ENCODE measurements at places on chromosomes 12 and 14.

GRCh38 chr14:104553166-104554087 is 26.1 kb upstream of the C14orf180 start:
- DNase-seq: no peak

DNA sequence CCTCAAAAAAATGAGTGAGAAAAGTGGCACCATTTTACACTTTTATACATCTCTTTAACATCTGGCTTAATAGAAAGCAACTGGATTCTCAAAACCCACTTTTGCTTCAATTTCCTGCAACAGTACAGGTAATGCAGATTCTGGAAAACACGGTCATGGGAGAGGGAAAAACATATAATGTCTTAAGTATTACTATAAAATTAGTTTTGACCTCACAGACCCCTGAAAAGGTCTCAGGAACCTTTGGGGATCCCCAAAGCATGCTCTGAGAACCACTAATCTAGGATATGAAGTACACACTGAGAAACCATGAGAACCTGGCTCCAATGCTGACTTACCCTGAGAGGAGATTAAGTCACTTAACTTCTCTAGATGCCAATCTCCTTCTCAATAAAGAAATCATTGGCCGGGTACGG is 64.7 kb downstream of the PPP2R5E start:
- DNase-seq: no peak

GRCh38 chr14:58794993-58795762 is 157.4 kb downstream of the DACT1 start:
- no peak for DNase-seq

DNA sequence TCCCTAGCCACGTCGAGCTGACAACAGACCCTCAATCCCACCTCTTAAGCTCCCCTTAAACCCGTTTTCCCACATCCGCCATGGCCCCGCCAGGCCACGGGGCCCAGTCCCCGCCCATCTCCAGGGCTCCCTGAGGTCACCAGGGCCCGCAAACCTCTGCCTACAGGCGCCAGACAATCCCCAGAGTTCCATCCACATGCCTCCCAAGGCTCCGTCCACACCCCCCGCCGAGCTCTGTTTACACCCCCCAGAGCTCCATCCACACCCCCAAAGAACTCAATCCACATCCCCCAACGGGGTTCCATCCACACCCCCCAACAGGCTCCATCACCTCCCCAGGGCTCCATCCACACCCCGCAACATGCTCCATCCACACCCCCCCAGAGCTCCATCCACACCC is 9.2 kb downstream of the JAG2 start:
- DNase-seq: no peak

DNA sequence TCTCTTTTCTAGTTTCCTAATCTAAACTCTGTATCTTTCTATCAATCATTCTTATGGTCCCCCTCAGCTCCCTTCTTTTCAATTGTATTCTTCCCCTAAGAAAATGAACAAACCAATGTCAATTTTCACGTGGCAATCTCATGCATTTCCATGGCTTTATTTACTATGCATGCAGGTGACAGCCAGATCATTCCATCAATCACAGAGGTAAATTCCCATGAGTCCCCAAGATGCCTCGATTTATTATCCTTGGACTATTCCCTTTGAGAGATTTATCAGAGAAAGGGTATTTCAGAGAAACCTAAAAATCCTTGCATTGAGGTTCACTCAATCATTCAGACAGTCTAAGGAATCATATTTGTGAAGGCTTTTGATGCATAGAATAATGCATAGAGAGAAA is 301.2 kb downstream of the DIO2 start:
- DNase-seq: no peak

DNA sequence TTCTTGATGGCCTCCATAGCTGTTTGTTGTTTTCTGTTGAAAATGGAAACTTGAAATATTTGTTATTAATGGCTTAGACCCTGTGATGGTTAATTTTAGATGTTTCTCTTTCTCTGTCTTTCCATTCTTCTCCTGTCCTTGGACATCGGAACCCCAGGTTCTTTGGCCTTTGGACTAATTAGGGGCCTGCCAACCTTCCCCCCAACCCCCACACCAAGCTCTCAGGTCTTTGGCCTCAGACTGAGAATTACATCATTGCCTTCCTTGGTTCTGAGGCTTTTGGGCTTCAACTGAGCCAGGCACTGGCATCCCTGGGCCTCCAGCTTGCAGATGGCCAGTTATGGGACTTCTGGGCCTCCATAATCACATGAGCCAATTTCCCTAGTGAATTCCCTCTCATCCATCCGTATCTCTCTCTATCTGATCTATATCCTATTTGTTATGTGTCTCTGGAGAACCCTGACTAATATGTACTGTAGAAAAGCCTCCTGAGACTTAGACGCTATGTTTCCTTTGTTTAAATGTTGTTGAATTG is 71.6 kb downstream of the FGD4 start:
- DNase-seq: no peak

DNA sequence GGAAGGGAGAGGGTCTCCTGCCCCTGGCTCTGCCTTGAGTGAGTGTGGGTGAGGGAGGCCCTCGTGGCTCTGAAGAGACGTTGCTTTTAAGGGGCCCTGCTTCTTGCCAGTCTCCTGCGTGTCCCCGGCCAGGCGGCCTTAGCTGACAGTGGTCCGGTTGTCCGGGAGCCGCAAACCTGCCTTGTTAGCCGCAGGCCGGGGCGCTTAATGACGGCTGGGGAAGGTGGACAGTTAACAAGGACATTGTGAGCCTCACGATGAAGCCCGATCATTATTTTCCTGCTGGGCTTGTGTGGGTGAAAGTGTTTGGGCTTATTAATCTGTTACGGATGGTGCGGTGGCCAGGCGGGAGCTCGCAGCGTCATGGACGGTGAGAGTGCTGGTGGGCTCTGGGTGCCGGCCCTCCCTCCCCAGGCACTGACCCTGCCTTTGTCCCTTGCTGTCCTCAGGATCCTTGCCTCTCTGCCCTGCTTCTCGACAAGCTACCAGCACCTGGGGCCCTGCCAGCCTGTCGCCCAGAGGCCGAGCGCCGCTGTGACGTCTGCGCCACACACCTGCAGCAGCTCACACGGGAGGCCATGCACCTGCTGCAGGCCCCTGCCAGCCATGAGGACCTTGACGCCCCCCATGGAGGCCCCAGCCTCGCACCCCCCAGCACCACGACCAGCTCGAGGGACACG is 13.3 kb downstream of the KIF26A start:
- DNase-seq: no peak

DNA sequence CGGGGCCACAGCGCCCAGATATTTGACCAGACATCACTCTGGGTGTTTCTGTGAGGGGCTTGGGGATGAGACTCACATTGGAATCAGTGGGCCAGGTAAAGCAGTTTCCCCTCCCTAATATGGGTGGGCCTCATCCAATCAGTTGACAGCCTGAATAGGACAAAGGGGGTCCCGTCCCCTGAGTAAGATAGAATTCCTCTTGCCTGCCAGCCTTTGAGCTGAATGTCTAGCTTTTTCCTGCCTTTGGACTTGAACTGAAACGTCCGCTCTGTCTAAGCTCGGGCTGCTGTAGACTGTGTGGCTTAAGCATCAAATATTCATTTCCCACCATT is 88.8 kb upstream of the DIO3 start:
- no peak for DNase-seq

- DNase-seq: no peak
These were observed 10.8 kb downstream of the SDSL start for GRCh38 chr12:113432986-113433385.

- no peak for DNase-seq
These were observed 57.2 kb downstream of the ATF7IP start for GRCh38 chr12:14422516-14423230.

- DNase-seq: no peak
These were observed 57.0 kb upstream of the NPFF start for GRCh38 chr12:53564278-53564677.
